Aortic smooth muscle cell (primary cell): ENCODE measurements at places on chromosomes 1 and 21. TPM values are rescaled to one million over a fixed set of nuclear protein-coding genes. Genes with fewer than 3 reads are reported as not detected.

The VCAM1 gene
- 0.66 and 12.7 TPM in 2 replicates for total RNA-seq

The CACNA1S gene
- not detected in 2 replicates for total RNA-seq

The CYP4X1 gene
- total RNA-seq = 7.4 and 11.6 TPM in 2 replicates

The ETV3L gene
- not detected in 2 replicates for total RNA-seq

The SPATA45 gene
- 0.44 and 0.53 TPM in 2 replicates for total RNA-seq
